PC-9 (cell line): ENCODE measurements at places on chromosomes 12 and 14. TPM values are rescaled to one million over a fixed set of nuclear protein-coding genes. Genes with fewer than 3 reads are reported as not detected.

The ARG2 gene
- total RNA-seq = 8.6 and 10.2 TPM in 2 replicates

The BAG5 gene
- total RNA-seq = 61.5 and 76.5 TPM in 2 replicates

DNA sequence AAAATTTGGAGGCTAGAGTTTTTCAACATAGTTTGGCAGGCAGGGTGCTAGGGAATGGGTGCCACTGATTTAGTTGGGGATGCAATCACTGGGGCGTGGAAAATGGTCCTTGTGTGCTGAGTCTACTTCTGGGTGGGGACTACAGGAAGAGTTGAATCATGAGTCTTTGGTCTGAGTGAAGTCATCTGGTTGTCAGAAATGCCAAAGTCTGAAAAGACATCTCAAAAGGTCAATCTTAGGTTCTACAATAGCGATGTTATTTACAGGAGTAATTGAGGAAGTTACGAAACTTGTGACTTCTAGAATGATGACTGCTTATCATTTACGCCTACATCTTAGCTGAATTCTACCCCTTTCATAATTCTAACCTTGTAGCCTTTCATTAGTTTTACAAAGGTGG lies 209.1 kb downstream of the NUBPL start:
- DNase-seq = no peak

DNA sequence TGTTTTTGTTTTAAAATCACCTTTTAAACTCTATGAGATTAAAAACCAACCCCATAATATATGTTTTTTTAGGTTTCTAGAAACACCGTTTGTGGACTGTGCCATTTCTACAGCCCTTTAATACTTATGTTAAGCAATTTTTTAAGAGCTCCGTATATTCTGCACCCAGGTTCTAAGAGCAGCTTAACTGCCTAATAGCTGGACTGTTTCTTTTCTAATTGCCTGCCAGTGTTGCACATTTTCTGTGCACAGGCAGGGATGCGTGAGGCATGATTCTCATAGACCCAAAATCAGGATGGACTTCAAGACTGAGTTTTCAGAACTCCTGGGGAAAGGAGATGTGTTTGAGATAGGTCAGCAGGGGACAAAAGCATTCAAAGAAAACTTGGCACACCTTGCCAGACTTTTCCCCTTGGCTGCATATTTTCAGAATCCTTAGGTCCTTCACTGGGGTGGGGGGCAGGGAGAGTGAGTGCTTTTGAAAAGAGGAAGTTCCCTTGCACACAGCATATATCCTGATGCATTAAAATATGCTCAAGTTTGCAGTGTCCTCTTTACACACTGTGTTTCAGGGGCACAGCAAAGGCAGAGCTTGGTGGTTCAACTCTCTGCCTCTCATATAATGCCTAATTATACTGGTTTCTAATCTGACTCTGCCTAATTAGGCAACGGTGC lies 27.9 kb downstream of the TMEM30B start:
- no peak for DNase-seq

The SNRPF gene
- 31.1 and 50.3 TPM in 2 replicates for total RNA-seq

- DNase-seq = no peak
Measured at GRCh38 chr12:54016478-54016964, 7.7 kb downstream of the HOXC8 start.
